GM13976 (cell line): ENCODE measurements at places on chromosomes 6 and 20.

GRCh38 chr6:100117680-100118079 is 123.7 kb upstream of the MCHR2 start:
- DNase-seq, result no peak

- no peak for DNase-seq
Measured at GRCh38 chr6:47267301-47267700, 42.4 kb downstream of the TNFRSF21 start.

- no peak for DNase-seq
Measured at GRCh38 chr6:113893866-113894265, 36.7 kb downstream of the MARCKS start.

DNA sequence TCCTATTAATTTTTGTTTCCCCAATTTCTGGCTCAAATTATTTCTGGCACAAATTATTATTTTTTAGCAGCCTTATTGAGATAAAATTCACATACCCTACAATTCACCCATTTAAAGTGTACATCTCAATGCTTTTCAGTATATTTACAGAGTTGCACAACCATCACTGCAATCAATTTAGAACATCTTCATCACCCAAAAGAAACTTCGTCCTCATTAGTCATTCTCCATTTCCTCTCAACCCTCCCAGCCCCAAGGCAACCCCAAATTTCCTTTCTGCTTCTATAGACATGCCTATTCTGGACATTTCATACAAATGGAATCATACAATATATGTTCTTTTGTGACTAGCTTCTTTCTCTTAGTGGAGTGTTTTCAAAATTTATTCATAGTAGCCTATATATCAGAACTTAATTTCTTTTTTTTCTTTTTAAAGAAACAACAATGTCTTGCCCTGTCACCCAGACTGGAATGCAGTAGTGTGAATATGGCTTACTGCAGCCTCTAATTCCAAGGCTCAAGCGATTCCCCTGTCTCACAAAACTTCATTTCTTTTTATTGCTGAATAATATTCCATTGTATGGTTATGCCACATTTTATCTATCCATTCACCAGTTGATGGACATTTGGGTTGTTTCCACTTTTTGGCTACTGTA is 84.5 kb downstream of the DNAH8 start:
- no peak for DNase-seq

DNA sequence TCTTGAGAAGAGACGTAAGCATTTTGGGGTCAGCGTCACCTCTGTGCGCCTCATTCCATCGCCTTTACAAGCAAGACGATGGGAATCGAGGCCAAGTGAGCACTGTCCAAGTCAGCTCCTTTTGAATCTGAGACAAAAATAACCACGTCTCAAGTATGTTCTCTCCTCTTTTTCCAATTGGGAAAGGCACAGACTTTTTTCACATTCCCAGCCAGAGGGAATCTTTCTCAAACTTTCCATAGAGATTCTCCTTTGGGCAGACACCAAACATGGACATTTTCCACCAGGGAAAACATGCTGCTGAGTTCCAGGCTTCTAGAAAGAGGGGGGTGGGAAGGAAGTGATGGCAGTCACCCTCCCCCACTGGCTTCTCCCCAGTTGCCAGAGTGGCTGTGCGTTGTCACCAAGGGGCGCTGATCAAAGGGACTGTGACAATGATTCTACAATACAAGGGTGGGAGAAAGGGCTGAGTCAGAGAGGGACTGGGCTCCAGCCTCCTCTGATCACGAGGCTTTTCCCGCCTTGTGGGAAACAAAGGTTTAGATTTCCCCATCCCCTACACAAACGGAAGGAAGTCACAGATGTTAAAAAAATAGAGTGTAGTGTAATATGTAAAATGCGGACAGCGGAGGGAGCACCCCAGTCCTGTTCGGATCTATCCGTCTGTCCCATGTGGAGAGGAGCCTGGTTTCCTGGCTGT is 281.9 kb upstream of the RNF24 start:
- no peak for DNase-seq
